ACHN (cell line): ENCODE measurements at places on chromosomes 7 and 10.
A peak's percentile ranks its signal among the peaks of the same experiment; 100 is the strongest.

DNA sequence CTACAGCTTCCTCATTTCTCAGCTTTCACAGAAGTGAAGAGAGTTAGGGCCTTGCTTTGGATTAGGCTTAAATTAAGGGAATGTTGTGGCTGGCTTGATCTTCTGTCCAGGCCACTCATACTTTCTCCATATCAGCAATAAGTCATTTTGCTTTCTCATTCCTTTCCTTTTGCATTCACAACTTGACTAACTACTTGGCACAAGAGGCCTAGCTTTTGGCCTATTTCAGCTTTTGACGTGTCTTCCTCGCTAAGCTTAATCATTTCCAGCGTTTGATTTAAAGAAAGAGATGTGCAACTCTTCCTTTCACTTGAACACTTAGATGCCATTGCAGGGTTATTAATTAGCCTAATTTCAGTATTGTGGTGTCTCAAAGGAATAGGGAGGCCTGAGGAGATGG is 712.0 kb downstream of the INHBA start:
- no peak for DNase-seq

DNA sequence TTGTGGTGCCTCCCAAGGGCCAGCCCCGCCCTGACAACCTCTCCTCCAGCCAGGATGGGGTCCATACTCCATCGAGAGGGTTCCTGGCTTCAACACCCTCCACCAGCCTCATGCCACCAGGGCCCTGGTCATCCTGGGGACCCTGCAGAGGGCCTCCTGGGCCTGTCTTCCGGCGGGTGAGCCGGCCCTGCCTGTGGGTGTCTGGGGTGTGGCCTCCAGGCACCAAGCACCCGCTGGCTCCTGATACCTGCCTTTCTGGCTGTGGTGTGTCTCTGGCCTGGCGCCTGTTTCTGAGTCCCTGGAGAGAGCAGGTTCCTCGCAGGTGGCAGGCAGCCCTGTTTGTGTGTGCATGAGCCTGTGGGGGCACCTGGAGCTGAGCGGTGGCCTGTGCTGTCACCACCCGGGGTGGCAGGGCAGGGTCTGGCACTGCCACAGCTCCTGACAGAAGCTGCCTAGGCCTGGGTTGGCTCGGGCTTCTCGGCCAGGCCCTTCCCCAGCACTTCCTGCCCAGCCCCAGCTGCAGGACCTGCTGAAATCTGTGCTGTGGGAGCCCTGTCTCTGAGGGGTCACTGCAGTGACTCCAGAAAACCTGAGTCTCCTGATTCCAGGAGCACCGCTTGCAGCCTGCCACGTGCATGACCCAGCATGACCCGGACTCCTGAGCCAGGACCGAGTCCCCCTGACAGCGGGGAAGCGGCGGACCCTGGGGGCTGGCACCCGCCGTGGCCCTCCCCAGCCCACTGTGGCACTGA is 18.4 kb downstream of the ADAM8 start:
- DNase-seq = peak; percentile 25

DNA sequence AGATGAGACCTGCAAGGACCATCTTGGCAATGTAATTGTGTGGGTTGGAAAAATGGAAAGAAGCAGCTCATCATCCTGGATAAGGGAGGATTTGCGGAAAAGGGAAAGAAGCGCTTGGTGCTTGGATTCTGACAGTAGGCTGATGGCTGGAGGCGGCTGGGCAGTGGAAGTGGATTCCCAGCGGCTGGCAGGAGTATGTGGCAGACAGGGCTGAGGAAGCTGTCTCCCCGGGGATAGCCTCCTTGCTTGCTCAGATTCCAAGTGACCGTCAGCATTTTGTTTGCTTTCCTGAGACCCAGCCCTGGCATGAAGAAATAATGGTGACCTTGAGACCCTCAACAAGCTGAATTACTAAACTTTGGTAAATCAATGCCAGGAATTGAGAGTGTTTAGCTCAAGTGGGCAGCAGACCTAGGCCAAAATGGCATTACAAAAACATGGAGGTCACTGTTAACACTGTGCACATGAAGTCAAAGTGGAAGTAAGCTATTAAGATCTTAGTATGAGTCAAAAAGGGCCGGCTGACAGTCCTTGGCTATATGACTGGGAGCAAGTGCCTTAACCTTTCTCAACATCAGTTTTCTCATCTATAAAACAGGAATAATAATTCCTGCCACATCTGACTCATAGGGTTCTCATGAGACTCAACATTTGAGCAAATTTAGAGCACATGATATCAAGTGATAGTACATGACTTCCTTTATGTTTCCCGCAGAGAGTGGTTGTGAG is 21.3 kb downstream of the SLC25A28 start:
- DNase-seq = no peak

- no peak for DNase-seq
Measured at GRCh38 chr7:21923658-21924057, 22.0 kb downstream of the CDCA7L start.

DNA sequence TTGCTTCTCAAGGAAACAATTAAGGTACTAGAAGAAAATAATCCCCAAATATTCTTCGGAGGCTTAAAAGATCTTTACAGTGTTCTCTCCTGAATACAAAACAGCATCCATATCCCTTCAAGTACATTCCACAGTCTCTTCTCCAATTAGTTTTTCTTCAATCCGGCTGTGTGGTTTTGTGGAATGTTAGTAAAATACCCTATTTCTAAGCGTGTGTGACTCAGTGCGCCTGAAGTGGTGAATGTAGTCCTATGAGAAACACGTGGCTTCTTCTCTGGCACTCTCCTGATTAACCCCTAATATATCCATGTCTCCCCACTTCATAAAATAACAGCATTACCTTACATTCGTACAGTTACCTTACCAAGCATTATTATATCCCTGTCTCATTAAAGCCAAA is 570.2 kb downstream of the ARL4A start:
- DNase-seq = no peak

GRCh38 chr10:49744091-49744685 is 17.9 kb downstream of the OGDHL start:
- DNase-seq = no peak

GRCh38 chr10:13659887-13660550 is 73.3 kb downstream of the PRPF18 start:
- peak; percentile 34 for DNase-seq

- no peak for DNase-seq
Measured at GRCh38 chr7:153398370-153398769, 638.8 kb downstream of the ACTR3B start.

- DNase-seq = no peak
Measured at GRCh38 chr7:74064696-74065095, 18.9 kb upstream of the LIMK1 start.

- peak; percentile 73 for DNase-seq
Measured at GRCh38 chr7:102891693-102892261, 21.0 kb upstream of the LRRC17 start.

- DNase-seq = peak; percentile 96
Measured at GRCh38 chr7:23474094-23474828, 4.0 kb upstream of the IGF2BP3 start.

DNA sequence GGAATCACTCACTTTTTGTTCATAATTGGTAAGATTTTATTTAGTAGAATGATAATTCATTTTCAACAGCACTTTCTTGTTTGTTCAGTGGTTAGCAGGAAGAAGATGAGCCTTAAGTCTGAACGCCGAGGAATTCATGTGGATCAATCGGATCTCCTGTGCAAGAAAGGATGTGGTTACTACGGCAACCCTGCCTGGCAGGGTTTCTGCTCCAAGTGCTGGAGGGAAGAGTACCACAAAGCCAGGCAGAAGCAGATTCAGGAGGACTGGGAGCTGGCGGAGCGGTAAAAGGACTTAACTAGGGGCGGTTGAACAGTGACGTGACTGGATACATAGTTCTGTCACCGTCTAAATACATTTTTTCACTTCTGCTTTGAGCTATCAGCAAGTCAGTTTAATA is 31.3 kb downstream of the RABGEF1 start:
- no peak for DNase-seq

- no peak for DNase-seq
Measured at GRCh38 chr10:37712489-37713131, 144.8 kb downstream of the ZNF248 start.

- no peak for DNase-seq
Measured at GRCh38 chr7:117588352-117588794, 108.5 kb downstream of the CFTR start.

GRCh38 chr10:70137135-70137534 is 4.5 kb upstream of the AIFM2 start:
- DNase-seq = no peak

GRCh38 chr10:69045441-69046300 is 42.2 kb upstream of the SRGN start:
- DNase-seq = peak; percentile 20

GRCh38 chr10:79286318-79286951 is 60.8 kb upstream of the PPIF start:
- DNase-seq = no peak

DNA sequence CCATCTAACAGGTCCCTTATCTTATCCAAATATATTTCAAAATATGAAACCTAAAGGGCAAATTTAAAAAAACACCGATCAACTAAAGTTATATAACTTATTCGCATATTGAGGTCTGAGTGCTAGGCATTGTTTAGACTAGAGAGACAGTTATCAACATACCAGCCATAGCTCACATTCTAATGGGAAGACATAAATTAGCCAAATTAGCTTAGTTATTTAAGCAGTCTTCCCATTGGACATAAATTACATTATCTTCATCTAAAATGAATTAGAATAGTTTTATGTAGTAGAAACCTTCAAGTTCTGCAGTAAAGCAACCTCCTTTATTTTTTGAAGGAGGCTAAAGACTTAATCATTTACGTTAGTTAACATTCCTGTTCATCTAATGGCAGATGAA is 17.4 kb downstream of the KIF5B start:
- DNase-seq = no peak

GRCh38 chr10:34407324-34407805 is 407.7 kb downstream of the PARD3 start:
- DNase-seq = no peak
